ENCODE measurements at places on chromosomes 4 and X.

GRCh38 chr4:176187624-176188023 is 7.8 kb downstream of the SPATA4 start:
- DNase-seq, result no peak

GRCh38 chr4:7647600-7648543 is 213.1 kb upstream of the PSAPL1 start:
- no peak for DNase-seq

DNA sequence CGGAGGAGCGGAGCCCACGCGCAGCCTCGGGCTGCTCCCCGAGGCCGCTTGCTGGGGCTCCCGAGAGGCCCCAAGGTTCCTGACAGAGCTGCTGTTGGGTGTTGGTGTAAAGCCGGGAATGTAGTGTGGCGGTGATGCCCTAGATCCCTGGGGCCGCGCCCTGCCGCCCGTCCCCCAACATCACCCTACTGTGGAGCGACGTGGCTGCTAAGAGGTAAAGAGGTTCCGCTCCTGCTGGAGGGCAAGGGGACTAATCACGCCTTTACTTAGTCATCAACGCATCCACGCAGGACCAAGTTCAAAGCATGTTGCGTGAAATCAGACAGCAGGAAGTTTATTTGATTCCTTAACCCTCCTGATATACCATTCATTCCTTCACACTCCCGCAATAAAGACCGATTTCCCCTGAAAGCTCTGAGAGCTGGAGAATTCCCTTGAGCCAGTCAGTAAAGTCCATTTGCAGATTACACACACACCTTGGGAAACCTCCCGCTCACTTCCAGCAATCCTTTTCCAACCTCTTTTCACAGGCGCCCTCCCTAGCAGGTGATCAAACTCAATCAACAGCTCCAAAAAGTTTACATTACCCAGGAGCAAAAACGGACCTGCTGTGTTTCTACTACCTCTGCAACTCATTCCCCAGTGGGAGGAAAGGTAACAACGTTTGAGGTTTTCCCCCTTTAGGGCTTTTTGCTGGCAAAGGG is 579 bp upstream of the GABRA2 start:
- DNase-seq, result no peak

- DNase-seq, result no peak
Observed at GRCh38 chrX:22526339-22526738, 253.6 kb downstream of the CBLL2 start.

- no peak for DNase-seq
Observed at GRCh38 chr4:41207291-41207831, 7.0 kb downstream of the APBB2 start.

DNA sequence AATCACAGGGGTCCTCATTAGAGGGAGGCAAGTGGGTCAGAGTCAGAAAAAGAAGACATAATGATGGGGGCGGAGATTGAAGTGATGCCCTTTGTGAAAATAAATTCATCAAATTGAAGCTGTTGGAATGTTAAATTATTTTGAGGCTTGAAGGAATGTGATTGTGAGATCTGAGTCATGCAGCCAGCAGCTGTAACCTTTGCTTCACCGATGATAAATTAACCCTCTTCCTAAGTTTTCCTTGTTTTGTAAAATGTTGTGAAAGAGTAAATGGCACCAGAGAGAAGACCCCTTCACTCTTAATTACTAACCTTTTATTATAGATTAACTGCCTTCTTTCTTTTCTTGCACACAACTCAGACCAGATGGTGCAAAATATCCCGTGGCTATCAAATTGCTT is 47.7 kb upstream of the FAM9A start:
- no peak for DNase-seq
